Stimulated activated CD4-positive, alpha-beta T cell treated with anti-CD3 and anti-CD28 coated beads, Interleukin-1b, Interleukin-23, amount 100 ng/mL, for 4 hours (primary cell): ENCODE measurements at places on chromosomes 3 and 15.

DNA sequence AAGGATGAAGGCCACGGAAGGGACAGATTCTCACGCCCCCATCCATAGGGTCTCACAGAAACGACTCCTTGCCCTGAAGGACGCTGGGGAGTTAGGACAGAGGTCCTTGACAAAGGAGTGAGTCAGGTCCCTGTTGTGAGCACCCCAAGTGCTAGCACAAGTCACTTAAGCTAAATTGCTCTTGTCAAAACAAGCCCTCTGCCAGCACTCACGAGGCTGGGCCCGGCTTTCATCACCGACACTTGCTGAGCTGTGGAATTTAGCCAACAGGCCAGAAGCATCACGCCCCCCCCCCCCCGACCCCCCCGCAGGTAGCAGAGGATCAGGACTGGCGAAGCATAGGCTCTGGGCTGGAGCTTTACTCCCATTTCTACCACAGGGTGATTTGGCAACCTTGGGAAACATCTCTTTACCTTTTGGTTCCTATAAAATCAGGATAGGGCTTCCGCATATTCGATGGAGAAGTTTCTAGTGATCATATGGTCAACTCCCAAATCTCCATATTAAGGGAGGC, 75.4 kb downstream of the ADCY5 start:
- no peak for DNase-seq

GRCh38 chr15:57033715-57034439, 115.4 kb downstream of the TCF12 start:
- no peak for DNase-seq

- no peak for DNase-seq
These were observed 84.9 kb downstream of the EPHB1 start for GRCh38 chr3:134879990-134880389.

DNA sequence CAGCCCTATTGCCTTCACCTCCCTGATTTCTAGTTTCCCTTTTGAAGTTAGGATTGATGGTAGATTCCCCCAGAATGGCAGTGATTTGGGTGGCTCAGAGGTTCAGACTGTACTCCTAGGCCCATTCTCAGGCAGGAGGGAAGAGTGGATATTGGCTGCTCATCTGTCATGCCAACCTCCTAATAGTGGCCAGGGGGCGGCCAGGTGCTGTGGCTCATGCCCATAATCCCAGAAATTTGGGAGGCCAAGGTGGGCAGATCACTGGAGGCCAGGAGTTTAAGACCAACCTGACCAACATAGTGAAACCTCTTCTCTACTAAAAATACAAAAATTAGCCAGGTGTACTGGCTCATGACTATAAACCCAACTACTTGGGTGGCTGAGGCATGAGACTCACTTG, 11.3 kb downstream of the RRP9 start:
- no peak for DNase-seq

- no peak for DNase-seq
These were observed 73.0 kb upstream of the GAP43 start for GRCh38 chr3:115550285-115550761.

DNA sequence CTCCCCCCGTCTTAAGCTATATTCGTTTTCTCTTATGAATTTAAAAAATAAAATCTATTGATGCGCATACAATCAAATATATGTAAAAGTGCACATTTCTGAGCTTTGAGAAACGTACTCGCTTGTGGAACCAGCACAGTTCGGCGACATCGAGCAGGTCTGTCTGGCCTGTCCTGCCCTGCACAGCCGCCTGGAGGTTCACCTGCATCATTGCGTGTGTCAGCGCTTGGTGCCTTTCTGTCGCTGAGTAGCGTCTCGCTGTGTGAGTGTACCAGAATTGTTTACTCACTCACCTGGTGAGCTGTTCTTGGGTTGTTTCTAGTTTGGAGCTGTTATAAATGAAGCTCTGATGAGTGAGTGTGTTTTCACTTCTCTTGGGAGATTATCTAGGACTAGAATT, 104.0 kb downstream of the VGLL4 start:
- no peak for DNase-seq

- no peak for DNase-seq
These were observed 36.3 kb downstream of the STAC start for GRCh38 chr3:36416599-36416998.

DNA sequence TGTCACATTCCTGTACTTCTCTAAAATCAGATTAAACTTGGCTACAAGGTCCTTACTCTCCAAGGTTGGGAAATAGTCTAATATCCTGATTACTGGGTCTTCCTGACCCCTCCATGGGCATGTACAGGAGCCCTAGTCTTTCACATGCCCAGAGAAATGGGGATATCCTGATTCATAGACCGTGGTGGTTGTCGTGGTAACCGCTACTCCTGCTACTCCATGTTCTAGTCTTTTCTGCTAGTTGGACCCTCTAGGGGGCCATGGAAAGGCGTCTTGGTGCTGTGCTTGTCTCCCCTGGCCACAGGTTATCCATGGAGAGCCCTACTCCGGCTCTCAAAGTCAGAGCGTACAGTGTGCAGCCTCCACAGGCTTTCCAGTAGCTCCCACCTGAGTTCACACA, 13.1 kb upstream of the ZBTB38 start:
- no peak for DNase-seq

DNA sequence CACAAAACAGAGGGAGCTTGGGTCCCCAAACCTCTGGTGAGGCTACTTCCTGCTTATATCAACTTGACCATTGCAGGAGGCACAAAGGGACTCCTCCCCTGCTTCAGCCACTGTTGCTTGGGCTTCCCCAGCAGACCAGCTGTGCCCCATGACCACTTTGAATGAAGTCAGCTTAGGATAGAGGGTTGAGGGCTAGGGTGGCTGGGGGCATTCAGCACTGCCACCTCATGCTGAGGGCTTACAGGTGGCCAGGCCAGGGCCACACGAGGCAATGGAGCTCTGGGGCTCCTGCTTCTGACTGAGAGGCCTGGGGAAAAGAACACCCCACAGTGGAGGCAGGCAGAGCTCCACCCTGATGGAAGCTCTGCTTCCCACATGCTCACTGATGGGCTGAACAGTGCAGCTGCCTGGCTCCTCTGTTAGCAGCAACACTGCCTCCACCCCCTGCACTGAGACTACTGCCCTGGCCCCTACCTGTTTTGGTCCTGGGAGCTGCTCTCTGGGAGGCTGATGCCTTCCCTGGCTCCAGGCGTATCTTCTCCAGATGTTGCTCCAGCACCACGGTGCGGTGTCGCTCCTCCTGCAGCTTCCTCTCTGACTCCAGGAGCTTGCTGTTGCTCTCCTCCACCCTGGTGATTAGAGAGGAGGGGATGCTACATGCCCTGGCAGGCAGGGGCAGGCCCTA, 10.2 kb upstream of the HHATL start:
- no peak for DNase-seq

GRCh38 chr3:18424213-18424728, 868 bp downstream of the SATB1 start:
- DNase-seq: no peak

GRCh38 chr3:101828276-101828675, 21.0 kb upstream of the NFKBIZ start:
- no peak for DNase-seq

DNA sequence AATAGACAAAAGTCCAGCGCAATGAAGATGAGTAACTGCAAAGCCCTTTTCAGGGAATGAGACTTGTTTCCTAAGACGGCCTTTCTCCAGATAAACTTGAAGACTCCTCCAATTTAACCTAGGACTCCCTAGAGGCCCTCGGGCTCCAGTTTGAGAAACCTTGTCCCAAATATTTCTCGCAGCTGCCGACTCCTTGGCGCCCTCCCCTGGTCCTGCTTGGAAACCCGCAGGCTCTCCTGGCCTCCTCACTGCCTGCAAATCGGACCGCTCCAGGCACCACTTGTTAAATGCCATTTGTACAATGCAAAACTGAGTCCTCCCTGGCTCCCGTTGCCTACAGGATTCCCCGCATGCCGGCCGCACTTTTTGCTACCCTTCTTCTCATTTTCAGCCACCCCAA, 36.8 kb downstream of the MUC4 start:
- no peak for DNase-seq

DNA sequence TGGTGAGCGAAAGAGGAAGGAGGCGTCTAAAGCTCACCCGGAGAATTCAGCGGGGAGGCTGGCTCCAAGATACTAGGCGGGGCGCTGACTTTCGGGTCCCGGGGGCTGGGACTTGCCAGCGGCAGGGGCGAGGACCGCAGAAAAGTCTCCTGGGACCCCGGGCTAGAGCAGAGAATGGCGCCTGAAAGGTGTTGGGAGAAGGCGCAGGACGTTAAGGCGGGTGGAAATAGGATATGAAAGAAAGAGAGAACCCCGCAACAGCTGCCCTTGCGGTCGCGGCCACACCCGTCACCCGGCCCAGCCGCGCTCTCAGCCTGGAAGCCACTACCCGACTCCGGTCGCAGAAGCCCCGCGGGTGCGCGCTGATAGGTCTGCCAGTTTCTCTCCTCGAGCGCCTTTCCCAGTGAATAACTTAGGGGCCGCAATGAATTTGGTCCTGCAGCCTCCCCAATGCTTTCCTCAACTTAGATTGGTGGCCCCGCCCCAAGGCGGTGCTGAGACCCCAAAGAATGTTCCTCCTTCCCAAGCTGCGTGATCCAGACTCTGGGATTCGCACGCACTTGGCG, 604 bp downstream of the LTK start:
- no peak for DNase-seq

DNA sequence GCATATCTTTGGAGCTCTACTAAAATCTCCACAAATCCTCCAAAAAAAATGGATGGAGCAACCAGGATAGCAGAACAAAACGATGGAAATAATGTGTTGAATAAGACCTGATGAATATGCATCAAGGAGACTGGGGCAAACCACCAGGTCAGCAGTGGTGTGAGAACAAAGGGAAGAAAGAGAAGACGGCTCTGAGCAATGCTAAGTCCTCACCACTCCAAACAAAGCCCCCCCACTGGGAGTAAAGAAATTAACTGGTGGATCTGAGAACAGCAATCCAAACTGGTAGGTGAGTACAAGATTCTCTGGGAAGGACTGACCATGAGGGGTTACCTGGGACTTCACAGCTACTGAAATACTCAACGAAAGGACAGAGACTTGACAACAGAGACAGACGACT, 977.3 kb downstream of the TBL1XR1 start:
- DNase-seq: no peak

DNA sequence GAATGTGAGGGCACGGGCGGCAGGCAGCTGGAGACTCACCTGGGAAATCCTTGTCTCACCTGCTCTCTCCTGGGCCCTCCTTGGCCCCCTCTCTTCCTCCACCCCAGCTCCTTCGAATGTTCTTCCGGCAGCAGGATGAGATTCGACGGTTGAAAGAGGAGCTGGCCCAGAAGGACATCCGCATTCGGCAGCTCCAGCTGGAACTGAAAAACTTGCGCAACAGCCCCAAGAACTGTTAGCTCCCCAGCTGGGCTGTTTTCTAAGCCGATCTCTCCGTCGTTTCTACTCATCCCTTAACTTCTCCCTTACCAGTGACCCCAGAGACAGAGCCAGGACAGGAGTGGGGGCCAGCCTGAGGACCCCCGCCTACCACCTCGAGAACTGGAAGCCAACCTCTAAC, 95.0 kb downstream of the ANP32A start:
- no peak for DNase-seq

DNA sequence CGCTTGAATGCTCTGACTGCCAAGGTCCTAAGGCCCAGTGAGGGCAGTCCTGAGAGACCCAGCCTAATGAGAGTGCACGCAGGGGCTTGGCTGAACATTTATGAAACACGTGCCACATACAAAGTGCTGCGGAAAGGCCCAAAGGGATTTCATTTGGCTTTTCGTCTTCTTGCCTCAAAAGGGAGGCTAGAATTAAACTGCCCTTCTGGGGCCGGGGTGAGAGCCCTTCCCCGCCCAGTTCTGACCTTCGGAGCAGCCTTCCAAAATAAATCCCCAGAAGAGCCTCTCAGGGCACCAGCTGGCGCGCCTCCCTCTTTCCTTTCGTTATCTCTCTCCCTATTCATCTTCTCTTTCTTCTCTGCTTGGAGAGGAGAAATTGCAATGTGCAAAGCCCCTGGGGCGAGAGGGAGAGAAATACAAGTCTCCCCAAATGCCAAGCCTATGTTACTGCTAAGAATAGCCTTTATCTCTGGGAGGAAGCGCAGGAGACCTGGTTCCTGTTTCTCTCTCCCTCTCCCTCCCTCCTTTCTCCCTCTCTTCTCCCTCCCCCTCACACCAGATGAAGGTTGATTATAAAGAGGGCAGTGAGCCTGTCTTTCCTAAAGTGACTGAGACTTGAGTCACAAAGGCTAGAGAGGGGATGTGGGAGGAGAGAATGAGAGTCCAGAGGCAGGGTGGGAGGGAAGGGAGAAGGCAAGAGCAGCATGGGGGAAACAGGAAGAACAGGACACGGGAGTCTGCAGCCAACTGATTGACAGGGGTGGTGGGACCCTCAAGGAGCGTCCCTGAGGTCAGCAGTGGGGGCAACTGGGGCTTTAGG, 36.7 kb upstream of the NDUFB4 start:
- DNase-seq: no peak
